Activated CD8-positive, alpha-beta memory T cell treated with anti-CD3 and anti-CD28 coated beads for 4 hours (primary cell): ENCODE measurements at places on chromosomes 6 and 20.
A peak's percentile ranks its signal among the peaks of the same experiment; 100 is the strongest.

GRCh38 chr6:50187351-50187921 lies 137.7 kb upstream of the DEFB112 start:
- DNase-seq: no peak

- DNase-seq: no peak
These were observed 78.4 kb downstream of the ADTRP start for GRCh38 chr6:11700118-11700718.

DNA sequence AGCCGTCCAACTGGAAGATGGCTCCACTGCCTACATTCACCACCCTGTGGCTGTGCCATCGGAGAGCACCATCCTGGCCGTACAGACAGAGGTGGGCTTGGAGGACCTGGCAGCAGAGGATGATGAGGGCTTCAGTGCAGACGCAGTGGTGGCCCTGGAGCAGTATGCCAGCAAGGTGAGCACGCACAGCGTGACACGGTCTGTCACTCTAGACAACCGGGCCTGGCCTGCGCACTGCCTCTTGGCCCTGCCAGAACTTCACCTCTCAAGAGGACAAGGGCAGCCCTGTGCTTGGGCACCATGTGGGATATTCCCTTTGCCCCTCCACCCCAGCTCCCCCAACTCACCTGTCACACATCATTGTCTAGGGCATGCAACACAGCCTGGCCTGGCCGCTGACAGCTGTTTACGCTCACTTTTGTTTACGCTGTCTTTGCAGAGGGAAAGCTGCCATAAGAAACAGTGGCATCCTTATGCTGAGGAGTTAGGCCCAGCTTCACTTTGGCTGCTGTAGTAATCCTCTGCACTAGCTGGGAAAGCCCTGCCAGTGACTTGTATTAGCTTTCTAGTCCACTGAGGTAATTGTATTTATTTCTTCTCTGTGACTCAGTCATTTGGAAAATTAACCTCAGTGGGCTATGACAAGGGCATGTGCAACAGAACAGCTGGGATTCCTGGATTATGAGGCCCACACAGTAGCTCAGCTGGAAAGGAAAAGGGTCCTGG lies 9.8 kb upstream of the DEF6 start:
- no peak for DNase-seq

DNA sequence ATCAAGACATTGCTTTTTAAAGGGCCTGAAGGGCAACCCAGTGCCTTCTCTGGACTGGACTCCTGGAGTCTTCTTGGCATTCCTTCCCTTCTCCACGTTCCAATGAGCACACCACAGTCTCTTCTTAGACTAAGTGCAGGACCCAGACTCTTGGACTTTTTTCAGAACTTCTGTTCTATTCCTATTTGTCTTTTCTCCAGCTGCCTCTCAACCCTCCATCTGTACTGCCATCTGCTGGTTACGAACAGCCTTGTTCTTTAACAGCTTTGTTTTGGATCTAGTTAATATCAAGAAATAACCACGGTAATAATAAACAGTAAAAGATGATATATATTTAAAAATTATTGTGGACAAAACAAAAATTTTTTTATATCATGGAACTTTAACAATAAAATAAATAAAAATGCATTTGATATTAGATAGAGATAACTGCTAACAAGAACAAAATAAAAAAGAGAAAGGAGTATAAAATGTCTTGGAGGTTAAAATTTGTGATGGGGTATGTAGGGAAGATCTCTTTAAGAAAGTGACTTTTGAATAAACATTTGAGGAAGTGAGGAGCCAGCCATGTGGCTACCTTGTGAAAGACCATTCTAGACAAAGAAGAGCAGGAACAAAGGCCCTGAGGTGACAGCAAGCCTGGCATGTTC lies 105.1 kb upstream of the HCRTR2 start:
- no peak for DNase-seq

- no peak for DNase-seq
These were observed 137.6 kb downstream of the RNGTT start for GRCh38 chr6:88825856-88826255.

- DNase-seq: no peak
These were observed 2.7 kb downstream of the ADAM33 start for GRCh38 chr20:3678856-3679720.

DNA sequence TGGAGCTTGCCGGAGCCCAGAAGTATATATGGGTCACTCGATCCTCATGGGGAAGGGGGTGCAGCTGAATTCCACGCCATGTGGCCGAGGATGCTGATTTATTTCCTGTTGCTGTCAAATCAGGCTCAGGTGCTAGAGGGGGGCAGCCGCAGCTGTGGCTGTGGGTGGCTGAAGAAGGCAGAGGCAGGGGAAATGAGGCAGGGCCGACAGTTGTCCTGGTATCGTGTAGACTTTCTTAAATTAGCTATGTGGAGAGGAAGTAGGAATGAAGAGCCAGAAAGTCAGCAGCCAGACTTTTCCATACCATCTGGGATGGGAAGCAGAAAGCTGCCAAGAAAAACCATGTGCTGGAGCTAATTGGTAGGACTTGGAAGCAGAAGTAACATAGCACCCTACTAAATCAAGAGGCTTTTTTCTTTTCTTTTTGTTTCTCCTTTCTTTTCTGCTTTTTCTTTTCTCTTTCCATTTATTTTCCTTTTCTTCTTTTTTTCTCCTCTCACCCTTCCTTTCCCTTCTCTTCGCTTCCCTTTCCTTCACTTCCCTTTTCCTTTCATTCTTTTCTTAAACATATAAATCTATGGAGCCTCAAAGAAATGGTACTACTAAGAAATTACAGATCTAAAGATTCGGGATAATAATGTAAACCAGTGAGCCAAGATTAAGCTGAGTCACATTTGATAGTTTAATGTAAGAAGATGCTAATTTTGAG lies 90.6 kb upstream of the CD83 start:
- DNase-seq: no peak

DNA sequence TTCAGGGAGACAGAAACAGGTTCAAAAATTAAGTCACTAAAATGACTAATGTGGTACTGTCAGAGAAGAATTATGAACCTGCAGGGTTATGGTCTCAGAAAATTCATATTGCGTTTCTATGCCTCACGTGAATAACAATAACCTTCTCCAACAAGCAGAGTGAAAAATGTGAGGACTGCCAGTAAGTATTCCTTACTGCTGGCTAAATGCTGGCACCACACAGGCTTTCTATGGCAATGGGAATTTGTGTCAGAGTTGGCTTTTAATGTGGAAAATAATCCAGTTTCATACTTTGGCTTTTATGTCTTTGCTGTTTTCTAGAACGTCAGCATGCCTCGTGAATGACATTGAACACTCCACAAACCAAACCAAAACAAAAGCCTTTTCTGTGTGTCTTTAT lies 656.0 kb downstream of the KIF16B start:
- DNase-seq: no peak

DNA sequence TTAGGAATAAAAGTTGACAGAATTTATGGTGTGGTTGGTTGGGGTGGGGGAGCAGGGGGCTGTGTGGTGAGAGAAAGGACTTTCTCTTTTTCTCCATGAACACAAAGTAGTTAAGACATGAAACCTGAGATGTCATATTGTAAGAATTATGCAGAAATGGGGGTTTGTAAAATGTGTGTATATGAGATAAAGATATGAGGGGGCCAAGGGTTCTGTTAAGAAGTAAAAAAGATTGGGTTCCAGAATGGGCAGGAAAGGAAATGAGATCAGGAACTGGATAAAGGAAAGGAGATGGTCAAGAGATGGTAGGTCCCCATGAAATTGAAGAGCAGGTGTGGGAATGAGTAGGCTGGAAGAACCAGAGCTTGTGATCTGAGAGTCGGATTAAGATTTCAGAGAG lies 9.7 kb downstream of the RNF146 start:
- DNase-seq: no peak

DNA sequence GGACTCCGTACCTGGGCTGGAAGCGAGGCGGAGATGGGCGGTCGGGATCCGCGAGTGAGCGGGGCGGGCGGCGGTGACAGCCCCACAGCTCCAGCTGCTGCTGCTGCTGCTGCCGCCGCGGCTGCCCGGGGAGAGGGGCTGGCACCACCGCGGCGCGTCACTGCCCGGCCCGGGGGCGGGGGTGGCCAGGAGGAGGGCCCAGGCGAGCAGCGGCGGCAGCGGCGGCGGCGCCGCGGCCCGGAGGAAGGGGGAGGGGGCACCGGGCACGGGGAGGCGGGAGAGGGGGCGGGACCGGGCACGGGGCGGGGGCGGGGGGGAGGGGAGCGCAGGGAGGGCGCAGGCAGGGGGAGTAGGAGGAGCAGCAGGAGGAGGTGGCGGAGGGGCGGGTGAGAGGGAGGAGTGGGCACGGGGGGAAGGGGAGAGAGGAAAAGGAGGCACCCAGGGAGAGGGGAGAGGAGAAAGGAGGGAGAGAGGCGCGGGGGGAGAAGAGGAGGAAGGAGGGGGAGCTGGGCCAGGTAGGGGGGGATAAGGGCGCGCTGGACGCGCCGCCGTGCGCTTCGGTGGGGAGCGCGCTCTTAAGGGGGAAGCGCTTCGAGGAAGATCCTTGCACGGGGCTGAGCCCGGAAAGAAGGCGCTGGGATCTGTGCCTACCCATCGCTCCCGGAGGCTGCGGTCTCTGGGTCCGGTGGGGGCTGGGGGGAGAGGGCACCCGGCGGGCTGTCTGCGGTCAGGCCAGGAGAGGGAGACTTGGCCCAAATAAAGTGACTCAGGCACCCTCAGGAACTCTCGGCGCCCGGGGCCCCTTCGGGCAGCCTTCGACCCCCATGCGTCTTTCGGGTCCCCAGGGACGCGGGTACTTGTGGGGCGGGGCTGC lies 101.5 kb downstream of the NOL4L start:
- DNase-seq: peak; percentile 33

DNA sequence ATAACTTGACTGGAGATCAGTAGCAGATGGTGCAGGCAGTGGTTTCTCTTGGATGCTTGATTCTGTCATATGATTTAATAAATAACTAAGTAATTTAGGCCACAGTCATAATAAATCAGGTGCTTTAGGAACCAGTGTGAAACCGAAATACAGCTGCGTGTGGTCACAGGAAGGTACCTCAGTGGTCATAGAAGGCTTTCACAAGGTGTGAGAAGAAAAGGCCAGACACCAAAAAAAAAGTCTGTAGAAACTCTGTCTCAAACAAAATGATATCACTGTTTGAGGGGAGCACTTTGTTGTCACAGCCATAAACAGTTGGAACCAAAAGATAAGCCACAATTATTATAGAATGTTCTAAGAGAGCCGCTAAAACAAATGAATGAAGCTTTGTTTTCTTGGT lies 56.5 kb downstream of the ARMC2 start:
- DNase-seq: no peak

DNA sequence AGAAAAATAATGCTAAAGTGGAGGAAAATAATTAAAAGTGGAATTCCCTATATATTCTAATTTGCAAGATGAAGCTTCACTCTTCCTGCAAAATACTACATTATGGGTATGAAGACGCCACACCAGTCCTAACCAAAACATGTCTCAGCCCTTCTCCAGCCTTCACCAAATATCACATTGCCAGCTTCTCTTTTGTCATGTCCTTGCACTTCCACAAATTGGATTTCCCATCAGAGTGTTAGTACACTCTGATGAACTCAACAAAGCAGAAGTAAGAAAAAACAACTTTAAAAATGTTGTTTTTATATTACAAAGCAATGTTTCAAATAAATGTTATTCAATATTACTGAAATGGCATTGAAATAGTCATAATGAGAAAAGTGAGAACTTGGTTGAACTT lies 62.4 kb upstream of the RNF146 start:
- DNase-seq: no peak

DNA sequence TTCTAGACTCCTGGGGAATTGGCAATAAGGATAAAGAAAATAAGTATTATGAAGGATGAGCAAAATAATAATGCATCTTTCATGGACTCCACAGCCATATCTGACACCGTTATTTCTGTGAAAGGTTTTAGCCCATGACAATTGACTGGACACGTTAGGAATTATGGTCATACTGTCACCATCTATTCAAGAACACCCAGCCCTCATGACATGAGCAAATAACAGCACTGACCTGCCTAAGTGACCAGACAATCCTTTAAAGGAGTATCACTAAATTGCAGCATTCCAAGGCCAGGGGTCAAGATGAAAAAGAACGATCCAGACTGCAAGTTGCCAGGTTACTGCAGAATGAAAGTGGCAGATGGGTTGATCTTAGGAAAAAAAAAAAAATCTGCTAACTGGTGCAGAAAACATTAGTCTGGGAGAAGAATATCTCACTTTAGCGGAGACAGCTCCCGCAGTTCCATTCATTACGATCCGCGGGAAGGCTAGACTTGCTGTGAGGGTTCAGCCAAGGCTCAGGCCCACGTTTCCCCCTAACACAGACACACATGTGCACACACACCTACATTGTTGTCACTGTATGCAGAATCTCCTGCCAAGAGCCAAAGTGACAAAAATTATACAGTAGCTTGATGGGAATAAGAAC lies 237.7 kb upstream of the AGPAT4 start:
- DNase-seq: no peak

DNA sequence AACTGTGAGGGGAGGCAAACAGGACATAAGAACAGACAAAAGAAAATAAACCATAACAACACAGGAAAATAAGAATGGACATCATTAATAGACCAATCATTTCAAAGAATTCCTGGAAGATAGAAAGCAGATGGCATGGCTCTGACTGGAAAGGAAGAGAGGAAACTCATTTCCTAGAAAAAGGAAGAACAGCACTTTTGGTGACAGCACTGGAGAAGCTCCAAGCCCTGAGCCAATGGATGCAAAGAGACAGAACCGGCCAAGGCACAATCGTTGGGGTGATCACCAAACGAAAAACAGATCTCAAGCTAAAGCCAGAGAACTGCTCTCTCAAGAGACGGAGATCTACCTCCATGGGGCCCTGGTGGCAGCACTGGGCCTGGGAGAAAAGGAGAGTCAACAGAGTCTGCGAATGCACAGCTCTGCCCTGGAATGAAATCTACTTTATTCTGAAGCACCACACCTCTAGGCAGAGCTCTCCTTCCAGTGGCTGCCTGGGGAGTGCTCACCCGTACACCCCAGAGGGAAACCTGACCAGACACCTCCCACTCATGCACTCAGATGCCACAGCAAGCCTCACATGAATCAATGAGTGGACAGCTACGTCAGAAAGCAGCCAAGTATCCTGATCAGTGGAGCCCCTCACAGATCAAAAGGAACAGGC lies 24.2 kb downstream of the KIAA0319 start:
- DNase-seq: no peak

DNA sequence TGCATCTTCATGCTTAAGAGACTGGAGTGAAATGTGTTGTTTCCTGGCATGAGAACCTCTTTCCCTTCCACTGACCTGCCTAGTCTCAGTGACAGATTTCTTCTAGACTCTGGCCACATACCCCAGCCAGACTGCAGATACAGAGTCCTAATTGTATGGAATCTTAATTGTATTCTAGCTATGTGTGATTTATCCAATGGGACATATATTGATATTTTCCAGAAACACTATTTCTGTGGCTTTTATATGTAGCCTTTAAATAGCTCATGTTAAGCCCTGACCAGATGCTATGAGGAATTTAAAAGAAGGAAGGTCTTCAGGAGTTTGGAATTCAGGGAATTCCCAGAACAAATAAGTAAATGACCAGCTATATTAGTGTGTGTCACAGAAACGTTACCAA lies 99.0 kb downstream of the FIG4 start:
- DNase-seq: no peak
